CD4-positive, alpha-beta T cell treated with Interleukin-4 for 4 hours (primary cell): ENCODE measurements at places on chromosomes 5 and 9.
A peak's percentile ranks its signal among the peaks of the same experiment; 100 is the strongest.

DNA sequence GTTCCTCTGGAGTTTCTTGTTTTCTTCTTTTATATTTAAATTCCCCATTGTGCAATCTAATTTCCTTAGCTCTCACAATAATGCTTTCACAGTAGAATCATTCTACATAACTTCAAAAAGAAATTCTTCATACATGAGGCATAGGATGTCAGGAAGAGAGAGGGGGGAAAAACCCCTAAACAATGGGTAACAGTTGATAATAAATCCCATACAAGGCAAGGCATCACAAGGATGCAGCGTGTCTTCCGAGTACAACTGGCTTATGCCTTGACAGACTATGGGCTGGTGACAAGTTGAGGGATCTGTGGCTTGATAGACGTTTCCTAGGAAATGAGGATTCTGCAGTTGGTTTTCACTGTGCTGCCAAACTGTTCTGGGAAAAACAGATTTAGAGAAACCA is 247.4 kb downstream of the ARL15 start:
- no peak for DNase-seq

- peak; percentile 80 for DNase-seq
Observed at GRCh38 chr9:83937861-83938455, 16.7 kb upstream of the KIF27 start.

DNA sequence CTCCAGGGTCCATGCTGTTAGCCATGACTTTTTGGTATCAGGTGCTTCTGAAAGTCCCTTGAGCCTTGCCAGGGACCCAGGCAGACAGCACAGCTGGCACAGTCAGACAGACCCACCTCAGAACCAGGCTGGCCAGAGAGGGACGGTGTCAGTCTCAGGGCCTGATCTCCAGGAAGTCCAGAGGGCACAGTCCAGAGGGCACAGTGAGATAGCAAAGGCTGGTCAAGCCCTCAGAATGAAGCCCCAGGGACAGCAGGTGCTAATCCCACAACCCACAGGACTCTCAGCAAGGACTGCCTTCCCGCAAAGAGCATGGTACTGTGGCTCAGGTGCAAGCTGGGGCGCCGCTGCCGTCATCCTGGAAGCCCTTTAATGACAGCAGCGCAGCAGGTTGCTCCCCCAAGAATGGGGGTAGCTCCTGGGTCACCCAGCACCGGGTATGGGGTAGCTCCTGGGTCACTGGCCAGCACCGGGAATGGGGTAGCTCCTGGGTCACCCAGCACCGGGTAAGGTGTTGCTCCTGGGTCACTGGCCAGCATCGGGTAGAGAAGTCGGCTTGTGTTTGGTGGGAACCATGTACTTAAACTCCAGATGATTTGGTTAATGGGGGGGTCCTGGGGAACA is 105.6 kb upstream of the PHYKPL start:
- no peak for DNase-seq

- DNase-seq: no peak
Observed at GRCh38 chr9:109156708-109157107, 10.3 kb downstream of the FRRS1L start.

GRCh38 chr5:176816043-176816745 is 5.8 kb downstream of the UNC5A start:
- no peak for DNase-seq

GRCh38 chr9:21968331-21969010 is 25.7 kb downstream of the CDKN2A start:
- DNase-seq: no peak

DNA sequence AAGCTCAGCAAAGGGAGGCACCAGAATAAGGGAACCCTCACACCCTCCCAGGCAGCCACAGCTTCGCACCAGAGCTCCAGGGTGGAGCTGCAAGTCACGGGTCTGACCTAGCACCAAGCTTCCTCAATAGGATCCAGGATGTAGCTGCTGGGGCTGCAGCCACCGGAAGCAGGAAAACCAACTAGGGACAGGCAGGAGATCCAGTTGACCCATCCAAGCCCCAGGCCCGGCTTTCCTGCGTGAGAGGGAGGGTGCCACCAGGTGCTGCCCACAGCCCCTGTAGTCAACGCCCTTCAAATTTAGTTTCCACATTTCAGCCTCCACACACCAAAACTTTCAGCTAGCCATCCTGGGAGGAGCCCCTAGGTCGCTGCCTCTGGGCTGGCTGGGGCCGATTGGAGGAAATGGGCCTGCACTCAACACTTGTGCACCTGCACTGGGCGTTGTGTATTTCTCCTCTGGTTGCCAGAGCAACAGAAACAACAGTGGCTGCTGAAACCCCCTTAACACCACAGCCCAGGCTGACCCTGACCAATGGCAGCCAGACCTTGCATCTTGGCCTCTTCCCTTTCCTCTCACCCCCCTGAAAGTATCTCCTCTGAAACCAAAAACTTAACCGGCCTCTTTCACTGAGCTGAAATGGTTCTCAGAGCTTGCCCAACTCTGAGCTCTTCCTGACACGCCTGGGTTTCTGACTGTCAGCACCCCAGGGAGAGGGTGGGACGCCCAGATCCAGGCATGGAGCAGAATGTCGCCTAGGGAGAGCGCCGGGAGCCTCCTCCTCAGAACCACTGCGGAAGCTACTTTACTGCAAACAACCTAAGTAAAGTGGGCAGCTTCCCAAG is 226.5 kb upstream of the MAP3K1 start:
- DNase-seq: peak; percentile 94

GRCh38 chr9:107373809-107374208 is 90.7 kb downstream of the RAD23B start:
- DNase-seq: no peak

- DNase-seq: no peak
Observed at GRCh38 chr5:24547132-24547531, 97.6 kb downstream of the CDH10 start.

DNA sequence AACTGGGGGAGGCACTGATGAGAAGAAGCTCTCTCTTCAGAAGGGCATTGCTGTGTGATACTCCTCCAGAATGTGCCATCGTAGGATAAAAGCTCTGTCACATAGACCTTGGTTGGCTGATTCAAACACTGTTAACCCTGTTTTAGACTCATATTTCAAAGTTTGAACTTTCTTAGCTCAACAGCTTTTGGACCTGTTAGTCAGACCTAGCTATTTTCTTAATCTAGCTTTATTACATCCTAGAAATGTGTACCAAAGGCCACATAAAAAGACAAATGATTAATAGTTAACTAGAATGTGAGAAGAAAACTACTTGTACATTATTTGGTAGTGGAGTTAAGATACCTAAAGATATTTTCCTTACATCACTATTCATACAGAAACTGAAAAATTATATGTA is 4.3 kb downstream of the RHOBTB3 start:
- DNase-seq: no peak

DNA sequence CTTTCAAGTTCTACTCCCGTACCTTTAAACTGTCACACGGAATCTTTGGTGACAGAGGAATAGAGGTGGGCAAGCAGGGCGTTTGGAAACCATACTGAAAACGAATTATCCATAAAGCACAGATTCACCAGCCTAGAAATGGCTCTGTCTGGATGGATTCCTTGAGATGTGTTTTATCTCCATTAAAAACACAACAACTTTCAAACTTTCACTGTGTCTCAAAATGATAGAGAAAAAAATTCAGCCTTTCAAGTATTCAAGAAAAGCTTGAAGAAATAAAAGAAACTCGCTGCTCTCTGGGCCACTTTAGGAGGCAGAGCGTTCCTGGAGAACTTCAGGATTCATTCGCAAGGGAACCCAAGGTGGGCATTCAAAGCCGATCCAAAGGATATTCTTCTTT is 589 bp upstream of the THBS4 start:
- DNase-seq: no peak

DNA sequence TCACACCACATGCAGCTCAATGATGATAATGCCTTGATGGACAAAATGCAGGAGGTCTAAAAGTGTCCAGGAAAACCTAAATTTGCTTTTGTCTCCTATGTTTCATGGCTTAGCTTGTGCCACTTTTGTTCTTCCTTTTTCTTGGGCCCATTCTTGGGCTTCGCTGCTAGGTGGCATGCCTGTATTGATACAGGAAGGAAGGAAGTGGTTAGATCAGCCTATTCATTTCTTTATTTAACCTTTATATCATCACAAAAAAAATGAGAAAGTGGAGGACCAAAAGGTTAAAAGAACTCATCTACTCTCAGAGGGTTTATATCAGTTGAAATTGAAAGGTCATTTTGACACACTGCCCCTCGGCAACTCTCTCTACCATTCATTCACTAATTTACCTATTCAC is 260.2 kb downstream of the ARHGAP26 start:
- DNase-seq: peak; percentile 51

DNA sequence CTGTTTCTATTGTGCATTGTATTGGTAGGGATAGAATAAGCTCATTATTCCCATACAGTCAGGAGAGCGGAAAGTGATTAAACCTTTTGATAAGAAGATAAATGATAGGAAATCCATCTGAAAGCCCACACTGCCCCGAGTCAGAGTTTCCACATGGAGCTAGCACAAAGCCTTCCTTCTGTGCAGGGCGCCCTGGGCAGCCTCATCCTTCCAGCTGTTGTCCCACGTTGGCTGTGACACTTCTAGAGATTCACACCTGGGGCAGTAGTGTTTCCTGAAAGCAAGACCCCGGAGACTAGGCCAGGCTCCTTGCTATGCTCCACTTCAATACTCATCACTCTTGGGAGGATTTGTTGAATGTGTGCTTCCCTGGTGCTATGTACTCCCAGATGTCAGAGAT is 172.4 kb downstream of the SEMA6A start:
- DNase-seq: no peak

- DNase-seq: no peak
Observed at GRCh38 chr9:28912621-28913020, 1339.3 kb upstream of the C9orf72 start.
